ENCODE measurements at places on chromosomes 7 and 10.

DNA sequence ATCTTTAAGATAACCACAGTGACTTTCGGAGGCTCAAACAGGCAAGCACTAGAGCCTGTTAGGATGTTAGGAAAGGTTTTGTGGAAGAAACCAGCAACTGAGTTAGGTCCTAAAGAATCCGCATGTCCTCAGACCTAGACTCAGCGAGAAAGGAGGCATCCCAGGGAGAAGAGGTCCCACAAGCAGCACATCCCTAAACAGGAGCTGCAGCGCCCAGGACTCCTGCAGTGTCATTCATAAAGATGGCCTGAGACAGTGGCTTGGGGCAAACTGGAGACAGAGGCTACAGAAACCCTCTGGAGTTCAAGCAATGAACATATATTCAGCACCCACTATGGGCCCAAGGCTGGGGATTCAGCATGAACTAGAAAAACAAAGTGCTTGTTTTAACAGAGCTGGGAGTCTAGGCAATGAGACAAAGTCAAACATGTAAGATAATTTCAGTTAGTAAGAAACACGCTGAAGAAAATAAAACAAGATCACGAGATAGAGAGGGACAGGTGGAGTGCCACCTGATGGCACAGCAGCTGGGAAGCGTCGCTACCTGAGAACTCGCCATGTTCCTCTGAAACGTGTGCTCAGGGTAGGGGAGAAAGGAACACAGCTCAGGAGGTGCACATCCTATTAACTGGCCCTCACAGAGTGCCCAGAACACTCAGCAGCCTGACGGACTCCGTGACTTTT is 48.1 kb downstream of the PARD3 start:
- no peak for DNase-seq

DNA sequence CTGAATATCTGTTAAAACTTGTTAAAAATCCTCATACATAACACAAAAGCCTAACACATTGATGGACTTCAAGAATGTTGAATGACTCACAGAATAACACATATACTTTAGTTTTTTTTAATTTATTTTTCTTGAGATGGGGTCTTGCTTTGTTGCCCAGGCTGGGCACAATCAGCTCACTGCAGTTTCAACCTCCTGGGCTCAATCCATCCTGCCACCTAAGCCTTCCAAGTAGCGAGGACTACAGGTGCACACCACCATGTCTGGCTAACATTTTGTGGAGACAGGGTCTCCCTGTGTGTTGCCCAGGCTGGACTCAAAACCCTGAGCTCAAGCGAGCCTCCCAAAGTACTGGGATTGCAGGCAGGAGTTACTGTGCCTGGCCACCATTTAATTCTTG is 28.1 kb downstream of the SUV39H2 start:
- no peak for DNase-seq

- no peak for DNase-seq
Observed at GRCh38 chr7:38907766-38908165, 1.2 kb downstream of the VPS41 start.

GRCh38 chr10:104342941-104343411 is 4.7 kb upstream of the ITPRIP start:
- no peak for DNase-seq

- DNase-seq = no peak
Observed at GRCh38 chr10:68628576-68629127, 68.5 kb downstream of the TET1 start.

DNA sequence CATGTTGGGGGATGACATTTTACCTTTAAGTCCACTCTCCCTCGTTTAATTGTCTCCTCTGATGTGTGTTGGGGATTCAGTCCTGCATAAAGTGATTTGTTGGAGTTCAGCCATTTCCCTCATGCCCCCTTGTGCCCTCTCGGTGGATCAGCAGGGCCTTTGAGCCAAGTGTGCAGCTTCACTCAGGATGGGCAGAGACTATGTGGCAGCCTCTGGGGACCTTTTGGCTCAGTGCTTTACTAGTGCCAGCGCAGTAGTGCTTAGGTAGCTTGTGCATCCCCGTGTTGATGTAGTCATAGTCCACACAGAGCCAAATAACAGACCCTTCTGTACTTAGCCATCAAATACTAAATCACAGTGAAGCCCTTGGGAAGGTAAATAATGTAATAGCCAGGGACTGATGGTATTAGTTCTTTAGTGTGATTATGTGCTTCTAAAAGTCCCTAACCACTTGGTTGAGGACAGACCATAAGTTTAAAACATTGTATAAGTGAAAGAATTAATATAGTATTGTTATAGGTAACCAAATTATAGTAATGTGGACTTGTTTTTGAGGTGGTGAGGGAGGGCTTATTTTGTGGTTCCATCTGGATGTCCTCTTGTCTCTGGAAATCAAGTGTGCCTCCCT is 11.4 kb downstream of the BUB3 start:
- DNase-seq = no peak

- DNase-seq = no peak
Observed at GRCh38 chr7:133536450-133536849, 283.6 kb downstream of the EXOC4 start.

DNA sequence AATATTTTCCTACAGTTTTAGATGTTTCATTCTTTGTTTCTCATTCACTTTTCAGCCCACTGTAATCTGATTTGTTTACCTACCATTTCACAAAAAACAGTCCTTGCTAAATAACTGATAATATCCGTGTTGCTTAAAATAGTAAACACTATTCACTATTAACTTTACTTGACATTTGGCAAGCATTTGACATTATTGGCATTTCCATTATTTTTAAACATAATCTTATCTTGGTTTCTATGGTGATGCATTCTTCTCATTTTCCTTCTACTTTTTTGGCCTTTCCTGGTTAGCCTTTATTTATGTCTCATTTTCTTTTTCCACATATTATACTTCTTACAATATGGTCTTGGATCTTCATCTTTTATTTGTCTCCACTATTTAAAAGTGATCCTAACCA is 715.3 kb downstream of the DNAJB9 start:
- DNase-seq = no peak

DNA sequence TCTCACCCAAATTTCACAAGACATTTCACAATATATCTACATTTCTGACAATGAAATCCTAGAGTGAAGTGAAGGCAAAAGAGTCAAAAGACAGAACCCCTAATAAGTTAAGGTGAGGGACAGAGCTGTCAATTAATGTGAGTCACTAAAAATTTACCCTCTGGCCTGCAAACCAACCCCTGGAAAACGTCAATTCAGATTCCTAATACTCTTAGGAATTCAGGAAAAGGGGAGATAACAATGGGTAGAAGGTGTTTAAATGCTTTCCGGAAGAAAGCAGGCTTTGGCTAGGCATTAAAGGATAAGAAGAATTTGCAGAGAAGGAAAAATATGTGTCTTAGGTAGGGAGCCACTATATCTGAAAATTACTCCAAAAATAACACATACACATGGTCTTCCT is 299.6 kb downstream of the INHBA start:
- DNase-seq = no peak

DNA sequence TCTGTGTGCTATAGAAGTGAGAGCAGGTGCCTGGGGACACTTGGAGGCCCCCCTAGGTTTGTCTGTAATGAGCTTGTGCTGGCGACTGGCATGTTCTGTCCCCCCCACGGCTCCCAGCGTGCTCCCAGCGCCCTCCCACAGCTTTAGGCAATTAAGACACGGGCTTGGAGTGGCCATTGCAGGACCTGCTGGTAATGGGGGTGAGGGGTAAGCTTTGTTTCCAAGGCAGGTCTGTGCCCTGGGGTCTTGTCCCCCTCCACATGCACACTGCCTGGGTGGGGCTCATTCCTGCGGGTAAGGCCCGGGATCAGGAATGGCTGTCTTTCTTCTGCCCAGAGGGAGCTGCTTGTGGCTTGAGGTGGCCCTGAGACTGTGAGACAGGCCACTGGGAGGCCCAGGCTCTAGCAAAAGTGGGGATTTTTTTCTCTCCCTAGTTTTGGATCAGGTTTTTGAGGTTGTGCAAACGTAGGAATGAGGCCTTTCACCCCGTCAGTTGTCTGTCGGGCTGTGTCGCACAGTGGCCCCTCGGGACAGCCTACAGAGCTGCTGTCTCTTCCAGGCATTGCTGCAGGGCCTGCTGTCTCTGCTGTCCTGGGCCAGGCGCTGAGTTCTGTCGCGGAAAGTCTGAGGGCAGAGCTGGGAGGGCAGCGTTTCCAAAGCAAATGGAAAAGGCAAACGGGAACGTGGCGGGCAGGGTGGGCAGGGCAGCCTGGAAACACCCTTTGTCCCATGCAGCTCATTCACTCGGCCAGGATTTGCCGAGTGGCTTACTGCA is 107.4 kb downstream of the LHPP start:
- no peak for DNase-seq

DNA sequence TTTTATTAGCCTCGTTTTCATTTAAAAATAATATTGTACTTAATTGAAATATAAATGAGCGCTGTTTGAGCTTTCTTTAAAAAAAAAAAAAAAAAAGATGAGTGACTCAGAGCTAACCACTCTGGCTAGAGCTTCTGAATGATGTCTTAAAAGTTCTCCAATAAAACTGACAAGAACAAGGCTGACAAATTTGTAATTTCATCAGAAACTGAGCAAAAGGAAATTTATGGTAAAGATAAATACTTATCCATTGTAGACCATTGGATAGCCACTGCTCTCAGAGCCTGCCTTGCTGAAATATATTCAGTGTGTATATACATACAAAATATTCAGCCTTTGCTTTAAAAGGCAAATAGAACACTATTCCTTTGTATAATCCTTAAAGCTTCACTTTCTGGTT is 91.2 kb upstream of the OIT3 start:
- no peak for DNase-seq

DNA sequence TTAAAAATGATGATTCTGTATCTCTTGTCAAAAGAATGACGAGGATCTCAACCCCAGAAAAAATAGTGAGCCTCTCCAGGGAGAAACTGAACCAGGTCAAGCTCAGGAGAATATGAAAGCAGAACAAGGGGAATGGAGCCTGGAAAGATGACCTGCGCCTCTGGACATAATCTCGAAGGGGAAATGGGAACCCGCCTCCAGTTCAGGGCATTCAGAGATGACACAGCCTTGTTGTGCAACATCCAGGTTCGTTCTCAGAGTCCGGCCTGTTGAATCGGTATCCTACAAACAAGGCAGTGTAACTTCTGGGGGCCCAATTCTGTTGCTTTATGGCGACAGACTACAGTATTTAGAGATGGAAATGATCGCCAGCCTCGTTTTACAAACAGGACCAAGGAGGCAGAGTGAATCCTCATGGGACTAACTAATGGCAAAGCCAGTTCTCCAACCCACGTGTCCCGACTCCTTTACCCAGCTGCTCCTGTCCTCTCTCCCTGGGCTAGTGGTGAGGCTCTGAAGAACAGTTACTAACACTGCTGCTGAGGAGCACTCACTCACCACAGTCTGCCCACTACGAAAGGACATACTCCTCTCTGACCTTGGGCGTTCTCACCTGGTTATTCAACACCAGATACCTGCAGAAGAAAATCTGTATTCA is 67.6 kb downstream of the JAZF1 start:
- no peak for DNase-seq

DNA sequence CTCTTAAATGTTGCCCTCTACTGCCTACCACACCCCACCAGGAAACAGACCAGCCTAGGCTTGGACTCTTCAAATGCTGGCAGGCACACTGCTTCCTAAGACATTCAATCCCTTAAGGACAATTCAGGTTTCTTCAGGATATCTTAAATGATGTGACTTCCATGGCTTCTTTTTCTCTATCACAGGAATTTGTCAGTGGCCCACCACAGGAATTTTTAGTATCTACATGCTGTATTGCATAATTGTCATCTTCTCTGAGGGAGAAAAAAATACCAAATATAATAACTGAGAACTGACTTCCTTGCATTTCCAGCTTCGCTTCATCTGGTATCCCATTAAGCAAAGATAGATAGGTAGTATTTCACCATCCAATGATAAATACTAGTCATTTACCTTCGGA is 129.3 kb downstream of the WNT2 start:
- no peak for DNase-seq

- no peak for DNase-seq
Observed at GRCh38 chr10:5165738-5166137, 19.2 kb downstream of the AKR1C8 start.

GRCh38 chr7:66250711-66251110 is 45.6 kb downstream of the TPST1 start:
- no peak for DNase-seq

DNA sequence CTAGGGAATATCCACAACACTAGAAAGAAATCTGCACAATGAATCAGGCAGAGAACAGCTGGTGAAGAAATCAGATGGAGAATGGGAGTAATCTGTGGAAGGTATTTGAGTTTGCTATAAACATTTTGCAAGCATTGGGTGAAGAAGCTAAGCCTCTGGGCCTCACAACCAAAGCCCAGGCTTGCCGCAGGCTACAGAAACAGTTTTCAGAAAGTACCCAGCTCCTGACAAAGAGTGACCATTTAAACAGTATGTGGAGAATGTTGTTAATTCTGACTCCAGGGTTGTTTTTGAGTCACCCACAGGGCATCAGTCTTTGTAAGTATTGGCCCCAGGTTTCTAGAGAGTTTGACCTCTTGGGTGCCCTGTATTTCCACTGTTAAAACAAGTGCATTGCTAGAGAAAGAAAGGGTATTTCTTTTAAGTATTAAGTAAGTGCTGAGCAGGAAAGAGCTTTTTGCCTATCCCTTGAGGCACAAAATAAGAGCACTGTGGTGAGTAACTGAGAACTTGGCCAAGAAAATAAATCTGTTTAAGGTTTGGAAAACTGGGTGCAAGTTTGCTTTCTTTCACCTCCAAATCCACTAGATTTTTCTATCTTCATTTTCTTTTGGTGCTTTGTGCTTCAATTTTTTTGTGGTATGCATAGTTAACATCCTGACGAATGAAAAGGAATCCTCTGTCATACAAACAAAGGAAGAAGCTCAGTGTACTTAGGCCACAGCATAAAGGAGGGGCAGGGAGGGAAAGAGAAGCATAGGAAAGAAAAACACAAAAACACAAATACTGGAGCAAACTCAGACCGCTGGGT is 691.8 kb downstream of the SUGCT start:
- DNase-seq = no peak

Measured in NCI-H1930 (cell line).